ENCODE measurements at places on chromosomes 12 and 14.
A peak's percentile ranks its signal among the peaks of the same experiment; 100 is the strongest.

DNA sequence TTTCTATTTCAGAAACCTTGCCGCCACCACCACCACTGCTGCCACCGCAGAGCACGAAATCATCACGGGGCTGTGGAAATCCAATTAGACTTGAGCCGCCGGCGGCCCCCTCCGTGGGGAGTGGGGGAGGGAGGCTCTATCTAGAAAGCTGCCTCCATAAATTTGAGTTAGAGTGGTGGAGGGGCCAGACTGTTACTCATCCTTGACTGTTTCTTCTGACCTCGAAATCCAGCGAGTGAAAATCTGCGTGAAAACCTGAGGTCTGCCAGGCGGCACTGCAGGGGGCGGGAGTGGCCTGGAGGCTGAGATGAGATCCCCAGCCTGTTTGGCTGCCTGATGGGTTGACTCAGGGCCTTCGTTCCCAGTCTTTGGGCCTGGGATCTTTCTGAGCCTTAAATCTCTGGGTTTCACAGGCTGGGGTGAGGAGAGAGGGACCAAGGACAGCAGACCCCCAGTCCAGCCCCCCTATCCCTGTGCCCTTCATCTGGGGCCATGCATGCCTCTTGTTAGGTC is 29.9 kb downstream of the TSPAN9 start:
- DNase-seq, result no peak

GRCh38 chr12:86373813-86374212 is 117.6 kb upstream of the MGAT4C start:
- DNase-seq, result no peak

- no peak for DNase-seq
Measured at GRCh38 chr14:31021576-31021949, 3.9 kb upstream of the AP4S1 start.

DNA sequence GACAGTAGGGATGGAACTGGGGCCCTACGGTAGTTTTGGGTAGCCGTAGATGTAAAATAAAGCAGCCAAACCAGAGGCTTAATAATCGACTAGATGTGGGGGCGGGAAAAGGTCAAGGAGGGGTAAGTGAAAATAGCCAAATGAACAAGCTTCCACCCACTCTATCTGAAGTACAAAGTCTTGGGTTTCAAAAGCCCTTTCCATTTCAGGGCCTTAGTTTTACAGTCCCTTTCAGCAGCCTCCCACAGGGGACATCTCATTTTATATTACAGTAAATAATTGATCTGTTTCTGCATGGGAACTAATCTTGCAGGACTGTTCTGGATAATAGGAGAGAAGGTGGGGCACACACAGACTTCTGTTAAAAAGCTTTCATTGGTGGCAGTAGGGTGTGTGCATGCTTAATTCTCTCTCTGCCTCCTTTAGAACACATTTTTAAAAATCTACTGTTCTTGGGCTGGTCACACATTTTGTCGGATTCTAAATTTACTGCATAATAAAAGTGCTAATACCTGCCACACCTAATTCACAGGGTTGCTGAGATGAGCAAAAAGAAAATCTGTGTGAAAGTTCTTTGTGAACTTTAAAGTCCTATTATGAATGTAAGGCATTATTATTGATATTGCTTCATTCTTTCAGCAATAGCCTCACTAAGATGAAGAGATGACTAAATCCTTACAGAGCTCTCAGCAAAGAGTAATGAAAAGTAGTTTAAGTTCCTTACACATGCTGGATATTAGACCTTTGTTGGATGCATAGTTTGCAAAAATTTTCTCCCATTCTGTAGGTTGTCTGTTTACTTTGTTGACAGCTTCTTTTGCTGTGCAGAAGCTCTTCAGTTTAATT is 104.6 kb downstream of the ITPR2 start:
- DNase-seq, result no peak

- no peak for DNase-seq
Measured at GRCh38 chr12:43114316-43114715, 437.7 kb downstream of the ADAMTS20 start.

GRCh38 chr12:39830852-39831520 is 211.4 kb upstream of the ABCD2 start:
- DNase-seq, result no peak

DNA sequence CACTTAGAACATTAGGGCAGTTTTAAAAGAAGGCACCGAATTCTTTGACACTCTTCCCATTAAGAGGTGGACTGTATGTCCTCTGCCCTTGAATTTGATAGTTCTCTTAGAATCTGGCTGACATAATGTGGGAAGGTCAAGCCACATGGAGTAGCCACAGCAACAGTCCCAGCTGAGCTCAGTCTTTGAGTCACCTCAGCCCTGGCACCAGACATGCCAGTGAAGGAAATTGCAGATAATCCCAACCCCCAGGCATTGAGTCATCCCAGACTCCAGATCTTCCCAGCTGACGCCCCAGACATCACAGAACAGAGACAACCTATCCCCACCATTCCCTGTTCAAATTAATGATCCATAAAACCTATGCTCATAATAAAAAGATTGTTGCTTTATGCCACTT is 83.4 kb downstream of the GTF2A1 start:
- DNase-seq, result no peak

DNA sequence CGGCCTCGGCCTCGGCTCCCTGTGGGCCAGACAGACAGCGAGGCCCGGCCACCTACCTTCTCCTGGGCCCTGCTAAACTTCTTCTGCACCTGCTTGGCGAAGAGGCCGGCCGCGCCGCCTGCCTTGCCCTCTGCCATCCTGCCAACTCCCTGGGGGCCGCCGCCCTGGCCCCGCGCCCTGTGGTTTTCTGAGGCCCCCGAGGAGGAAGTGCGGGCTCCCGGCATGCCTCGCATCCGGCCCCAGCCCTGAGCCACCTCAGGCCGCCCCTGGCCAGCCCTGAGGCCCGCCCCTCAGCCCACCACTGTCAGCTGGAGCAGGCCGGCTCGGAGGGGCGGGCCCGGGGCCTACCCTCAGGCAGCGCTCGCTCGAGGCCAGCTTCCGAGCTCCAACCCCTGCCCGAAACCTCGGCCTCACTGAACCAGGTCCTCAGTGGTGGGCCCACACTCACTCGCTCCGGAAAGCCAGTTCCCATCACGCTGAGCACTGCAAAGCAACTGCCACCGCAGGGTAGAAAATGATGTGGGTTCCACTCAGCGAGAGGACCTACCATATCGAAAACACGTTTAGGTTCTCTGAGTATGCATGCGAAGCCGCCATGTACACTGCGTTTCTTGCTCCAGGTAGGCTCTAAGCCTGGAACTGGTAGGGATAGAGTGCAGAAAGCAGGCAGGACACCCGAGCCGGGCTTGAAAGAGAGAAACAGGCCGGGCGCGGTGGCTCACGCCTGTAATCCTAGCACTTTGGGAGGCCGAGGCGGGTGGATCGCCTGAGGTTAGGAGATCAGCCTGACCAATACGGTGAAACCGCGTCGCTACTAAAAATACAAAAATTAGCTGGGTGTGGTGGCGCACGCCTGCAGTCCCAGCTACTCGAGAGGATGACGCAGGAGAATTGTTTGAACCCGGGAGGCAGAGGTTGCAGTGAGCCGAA is at the start of gene BIN2:
Gene BIN2 (minus strand): TSS at position 209 of the 930 bp plus-strand sequence. CDS start 72 bp downstream, at position 137.
- DNase-seq, result peak; percentile 72

DNA sequence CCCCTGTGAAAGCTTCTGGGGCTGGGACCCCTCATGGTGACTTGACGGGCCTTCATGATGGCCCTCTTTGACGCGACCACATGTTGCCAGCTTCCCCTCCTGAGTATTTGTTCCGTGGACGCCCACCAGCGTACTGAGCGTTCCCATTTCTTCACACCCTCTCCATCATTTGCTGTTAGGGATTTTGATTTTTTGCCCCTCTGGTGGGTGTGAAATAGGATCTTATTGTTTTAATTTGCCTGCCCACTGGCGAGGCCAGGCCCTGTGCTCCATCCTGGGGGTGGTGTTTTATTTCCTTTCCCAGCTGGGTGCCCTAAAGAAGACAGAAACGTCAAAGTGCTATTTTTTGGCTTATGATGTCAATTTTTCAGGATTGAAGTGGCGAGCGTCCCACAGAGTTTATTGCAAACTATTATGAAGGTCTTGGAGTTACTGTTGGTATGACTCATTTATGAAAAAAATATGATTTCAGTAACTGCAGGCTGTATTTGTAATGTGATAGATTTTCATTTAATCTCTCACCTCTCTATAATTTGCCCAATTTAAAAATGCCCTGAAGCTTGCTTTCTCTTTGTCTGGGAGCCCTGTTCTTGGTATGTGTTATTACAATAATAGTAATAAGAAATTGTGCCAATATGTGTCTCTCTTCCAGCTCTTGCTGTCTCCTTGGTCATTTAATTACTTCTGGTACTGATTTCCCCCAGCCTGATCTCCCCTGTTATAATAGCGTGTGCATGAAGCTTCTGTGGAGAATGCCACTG is 99.6 kb downstream of the SLC25A47 start:
- no peak for DNase-seq
